ENCODE measurements at places on chromosomes 3 and 15.

- DNase-seq, result peak; percentile 63
Observed at GRCh38 chr15:41971089-41971894, 1.1 kb downstream of the EHD4 start.

DNA sequence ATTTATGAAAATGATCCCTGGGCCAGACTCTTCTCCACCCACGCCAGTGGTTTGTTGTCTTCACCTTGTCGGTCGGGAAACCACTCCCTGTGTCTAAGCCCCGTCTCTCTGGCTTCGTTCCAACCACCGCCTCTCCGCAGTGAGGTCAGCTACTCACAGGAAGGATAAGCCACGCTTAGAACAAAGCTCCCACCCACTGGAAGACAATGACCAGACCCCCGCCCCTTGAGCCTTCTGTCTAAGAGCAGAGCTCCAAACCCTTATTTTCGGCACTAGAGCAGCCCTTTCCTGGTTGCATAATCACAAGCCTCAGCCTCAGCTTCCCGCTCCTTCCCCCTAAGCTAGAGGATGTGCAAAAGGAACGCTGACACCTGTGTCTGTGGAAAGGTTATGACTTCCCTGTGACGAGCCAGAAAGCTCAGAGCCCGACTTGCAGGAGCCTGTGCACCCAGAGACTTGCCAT is 114.9 kb upstream of the MEF2A start:
- no peak for DNase-seq

DNA sequence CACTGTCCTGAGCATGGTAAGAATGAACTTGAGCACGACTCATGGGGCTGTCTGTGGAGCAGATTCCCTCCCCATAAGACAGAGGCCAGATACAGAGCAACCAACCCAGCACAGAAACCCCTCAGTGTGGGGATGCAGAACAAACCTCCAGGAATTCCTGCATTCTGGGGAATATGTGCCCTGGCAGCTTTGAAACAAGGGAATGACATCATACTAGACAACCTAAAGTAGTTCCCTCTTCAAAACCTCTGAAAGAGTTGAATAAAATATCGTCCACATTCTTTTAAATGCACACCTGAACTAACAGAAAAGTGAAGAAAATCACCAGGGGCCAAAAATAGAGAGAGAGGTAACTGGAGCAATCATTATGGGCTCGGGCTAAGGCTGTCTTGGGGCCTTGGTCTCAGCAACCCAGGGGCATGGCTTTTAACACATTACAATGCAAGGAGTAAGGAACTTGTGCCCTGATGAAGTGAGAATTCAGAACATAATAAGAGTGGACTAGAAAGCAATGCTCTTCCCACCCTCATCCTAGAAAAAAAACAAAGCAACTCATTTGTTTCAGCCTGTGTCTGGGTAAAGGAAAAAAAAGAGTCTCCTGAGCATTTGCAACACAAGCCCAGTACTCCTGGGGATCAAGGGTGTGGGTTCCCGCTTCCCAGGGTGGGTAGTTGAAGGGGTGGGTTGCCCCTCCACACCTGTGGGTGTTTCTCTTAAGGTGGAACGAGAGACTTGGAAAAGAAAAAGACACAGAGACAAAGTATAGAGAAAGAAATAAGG is 43.9 kb downstream of the ADIPOQ start:
- DNase-seq, result no peak

DNA sequence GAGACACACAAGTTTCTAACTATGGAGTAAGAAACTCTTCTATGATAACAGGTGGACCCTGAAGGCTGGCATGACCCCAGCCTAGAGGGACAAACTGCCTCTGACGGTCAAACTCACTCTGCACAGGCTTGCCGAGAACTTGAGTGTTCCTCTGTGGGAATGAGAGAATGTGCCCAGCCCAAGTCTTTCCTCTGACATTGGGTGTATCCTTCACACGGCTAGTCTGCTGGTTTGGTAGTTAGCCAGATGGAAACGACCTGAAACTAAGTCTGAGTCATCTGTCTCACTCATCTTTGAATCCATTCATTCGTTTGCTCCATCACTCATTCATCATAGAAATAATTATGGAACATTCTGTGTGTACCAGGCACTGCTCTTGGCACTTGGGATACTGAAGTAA is 198.4 kb downstream of the ATP10A start:
- no peak for DNase-seq

DNA sequence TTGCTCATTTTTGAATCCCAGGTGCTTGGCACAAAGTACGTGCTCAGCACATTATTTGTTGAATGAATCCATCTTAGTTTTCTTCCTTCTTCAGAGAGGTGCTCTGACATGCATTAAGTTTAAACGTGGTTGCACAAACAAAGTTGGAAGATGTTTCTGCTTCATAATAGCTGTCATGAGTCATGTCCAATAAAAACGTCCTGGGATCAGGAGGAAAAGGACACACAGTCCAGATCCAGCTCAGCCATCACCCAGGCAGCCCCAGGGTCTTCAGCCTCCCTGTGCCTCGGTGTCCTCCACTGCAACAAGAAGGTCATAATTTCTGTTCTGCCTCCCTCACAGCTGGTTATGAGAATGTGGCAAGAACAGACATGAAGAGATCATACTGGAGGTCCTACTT is 55.4 kb downstream of the CCNL1 start:
- no peak for DNase-seq

DNA sequence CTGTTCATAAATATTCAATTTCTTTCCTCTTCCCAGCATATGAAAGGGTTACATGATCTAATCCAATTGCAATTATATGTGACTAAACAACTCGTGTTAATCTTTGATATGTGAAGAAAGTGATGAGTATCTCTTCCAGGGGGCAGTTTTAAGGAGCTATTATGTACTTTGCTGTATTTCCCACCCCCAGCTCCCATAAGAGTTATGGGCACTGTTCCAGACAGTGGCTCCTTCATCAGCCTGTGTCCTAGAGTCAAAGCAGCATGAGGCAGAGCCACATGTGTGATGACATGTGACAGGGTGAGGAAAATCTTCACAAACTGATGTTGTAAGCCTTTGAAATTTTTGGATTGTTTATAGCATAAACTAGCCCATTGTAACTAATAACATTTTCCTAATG is 315.4 kb downstream of the DIPK2A start:
- no peak for DNase-seq

DNA sequence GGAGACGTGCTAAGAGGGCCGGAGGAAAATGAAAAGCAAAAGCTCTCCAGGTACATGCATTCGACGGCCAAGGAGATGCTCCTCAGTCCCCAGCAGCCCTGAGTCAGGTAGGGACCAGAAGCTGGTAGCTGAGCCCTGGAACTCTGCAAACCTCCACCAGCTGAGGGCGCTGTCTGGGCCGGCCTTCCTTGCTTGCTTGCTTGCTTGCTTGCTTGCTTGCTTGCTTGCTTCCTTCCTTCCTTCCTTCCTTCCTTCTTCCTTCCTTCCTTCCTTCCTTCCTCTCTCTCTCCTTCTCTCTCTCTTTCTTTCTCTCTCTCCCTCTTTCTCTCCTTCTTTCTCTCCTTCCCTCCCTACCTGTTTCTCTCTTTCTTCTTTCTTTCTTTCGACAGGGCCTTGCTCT is 94.6 kb upstream of the RASGRF1 start:
- DNase-seq, result no peak

DNA sequence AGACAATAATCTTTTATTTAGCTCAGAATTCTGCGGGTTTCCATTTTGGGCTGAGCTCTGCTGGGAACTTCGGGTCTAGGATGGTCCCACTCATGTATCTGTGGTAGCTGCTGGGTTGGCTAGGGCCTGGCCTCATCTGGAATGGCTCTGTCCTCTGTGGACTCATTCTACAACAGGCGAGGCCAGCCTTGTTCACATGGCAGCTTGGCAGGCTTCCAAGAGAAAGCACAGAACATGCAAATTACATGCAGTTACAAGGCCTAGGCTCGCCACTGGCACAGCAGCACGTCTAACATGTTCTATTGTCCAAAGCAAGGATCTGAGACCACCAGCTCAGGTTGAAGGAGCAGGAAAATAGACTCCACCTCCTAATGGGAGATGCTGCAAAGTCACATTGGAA is 431.4 kb downstream of the PDCD6IP start:
- no peak for DNase-seq

GRCh38 chr3:71099997-71100719 is 483.4 kb downstream of the FOXP1 start:
- no peak for DNase-seq

DNA sequence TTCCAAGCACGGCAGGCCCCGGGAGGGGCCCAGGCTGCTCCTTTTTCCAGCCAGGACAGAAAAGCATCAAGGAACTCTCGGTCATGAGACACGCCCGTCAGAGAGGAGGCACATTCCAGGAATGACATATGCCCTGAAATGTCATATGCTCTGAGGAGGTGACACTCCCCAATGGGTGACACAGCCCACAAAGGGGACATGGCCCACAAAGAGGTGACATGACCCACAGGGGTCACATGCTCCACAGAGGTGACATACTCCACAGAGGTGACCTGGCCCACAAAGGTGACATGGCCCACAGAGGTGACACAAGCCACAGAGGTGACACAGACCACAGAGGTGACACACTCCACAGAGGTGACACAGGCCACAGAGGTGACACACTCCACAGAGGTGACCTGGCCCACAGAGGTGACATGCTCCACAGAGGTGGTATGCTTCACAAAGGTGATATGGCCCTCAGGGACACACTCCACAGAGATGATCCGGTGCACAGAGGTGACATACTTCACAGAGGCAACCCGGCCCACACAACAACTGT is 79.2 kb downstream of the ABHD5 start:
- no peak for DNase-seq

DNA sequence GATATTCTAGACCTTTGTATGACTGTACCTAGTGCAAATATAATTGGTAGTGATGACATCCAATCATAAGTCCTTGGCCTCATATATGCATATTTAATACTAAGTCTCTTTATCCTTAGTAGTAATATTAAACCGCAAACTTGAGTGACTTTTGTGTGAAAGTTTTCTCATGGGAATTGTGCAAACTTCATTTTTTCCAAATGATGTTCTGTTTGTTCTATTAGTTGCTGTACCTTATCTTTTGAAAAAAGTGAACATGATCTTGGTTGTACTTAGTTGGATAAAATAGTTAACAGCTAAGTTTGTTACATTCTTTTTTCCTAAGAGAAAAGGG is 43.2 kb downstream of the TMEM45A start:
- no peak for DNase-seq

DNA sequence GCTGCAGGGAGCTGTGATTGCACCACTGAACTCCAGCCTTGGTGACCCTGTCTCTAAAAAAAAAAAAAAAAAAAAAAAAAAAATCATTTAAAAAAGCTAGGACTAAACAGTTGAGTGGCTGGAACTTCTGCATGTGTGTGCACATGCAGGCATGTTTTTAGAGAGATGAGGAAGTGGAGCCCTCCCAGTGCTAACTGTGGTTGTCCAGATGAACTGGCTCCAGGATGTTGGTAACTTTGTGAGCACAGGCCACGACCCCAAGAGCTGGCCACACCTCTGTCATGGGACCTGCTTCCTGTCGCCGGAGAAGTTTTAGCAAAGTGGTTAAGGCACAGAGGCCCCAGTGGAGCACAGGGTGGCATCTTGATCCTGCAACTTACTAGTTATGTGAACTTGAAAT is 27.0 kb downstream of the CHCHD6 start:
- DNase-seq, result no peak

GRCh38 chr3:53142986-53143385 is 12.8 kb upstream of the RFT1 start:
- no peak for DNase-seq

- DNase-seq, result no peak
Observed at GRCh38 chr3:107411779-107412178, 34.5 kb downstream of the CCDC54 start.

DNA sequence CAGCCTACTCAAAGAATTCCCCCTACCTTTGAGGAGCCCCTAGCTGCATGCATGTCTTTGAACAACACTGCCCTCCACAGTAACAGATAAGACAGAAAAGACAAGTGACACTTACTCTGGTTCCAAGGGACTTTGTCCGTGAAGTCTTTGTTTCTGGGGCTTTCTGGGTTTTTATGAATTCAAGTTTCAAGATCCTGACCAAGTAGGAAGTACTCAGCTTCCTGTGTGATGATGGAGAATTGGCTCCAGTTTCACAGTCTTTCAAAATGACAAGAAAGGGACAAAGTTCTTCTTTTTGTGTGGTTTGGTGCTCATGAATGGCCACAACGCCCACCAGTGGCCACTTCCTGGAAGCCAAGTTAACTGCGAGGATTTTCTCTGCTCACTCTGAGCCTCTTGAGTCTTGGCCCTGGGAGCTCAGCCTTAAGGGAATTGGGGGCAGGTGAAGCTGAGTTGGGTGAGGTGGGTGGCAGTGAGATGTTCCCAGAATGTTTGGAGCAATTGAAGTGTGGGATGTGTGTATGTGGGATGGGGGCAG is at the start of gene CCR1:
Gene CCR1, minus strand, starts transcription at position 147 of the 538 bp plus-strand sequence. CDS start 4,000 bp downstream, outside the sequence.
- no peak for DNase-seq

- no peak for DNase-seq
Observed at GRCh38 chr3:171699601-171700000, 110.7 kb downstream of the PLD1 start.

DNA sequence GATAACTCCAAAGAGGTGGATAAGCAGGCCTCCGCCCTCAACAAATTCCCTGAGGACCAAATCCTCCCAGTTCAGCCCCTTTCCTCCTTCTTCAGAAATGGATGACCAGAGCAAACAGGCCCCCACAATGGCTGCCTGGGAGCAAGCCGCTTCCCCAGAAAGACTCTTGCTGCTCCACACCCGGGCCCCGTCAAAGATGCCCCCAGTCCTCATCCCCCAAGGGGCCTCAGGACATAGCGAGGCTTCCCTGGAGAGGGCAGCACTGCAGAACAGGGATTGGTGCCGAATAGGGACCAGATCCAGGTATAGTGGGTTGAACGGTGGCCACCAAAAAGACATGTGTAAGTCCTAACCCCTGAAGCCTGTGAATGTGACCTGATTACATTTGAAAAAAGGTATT is 502.3 kb downstream of the SHQ1 start:
- DNase-seq, result no peak

- DNase-seq, result peak; percentile 92
Observed at GRCh38 chr15:70856884-70857561, 3.1 kb upstream of the LARP6 start.

GRCh38 chr15:35506272-35506870 is 39.6 kb downstream of the DPH6 start:
- DNase-seq, result no peak

- no peak for DNase-seq
Observed at GRCh38 chr3:184712248-184713039, 580 bp upstream of the MAGEF1 start.

- DNase-seq, result no peak
Observed at GRCh38 chr3:153404157-153404556, 242.1 kb downstream of the RAP2B start.

GRCh38 chr3:153601374-153601853 is 439.4 kb downstream of the RAP2B start:
- no peak for DNase-seq

- no peak for DNase-seq
Observed at GRCh38 chr3:114506591-114507300, 212.9 kb downstream of the TIGIT start.

DNA sequence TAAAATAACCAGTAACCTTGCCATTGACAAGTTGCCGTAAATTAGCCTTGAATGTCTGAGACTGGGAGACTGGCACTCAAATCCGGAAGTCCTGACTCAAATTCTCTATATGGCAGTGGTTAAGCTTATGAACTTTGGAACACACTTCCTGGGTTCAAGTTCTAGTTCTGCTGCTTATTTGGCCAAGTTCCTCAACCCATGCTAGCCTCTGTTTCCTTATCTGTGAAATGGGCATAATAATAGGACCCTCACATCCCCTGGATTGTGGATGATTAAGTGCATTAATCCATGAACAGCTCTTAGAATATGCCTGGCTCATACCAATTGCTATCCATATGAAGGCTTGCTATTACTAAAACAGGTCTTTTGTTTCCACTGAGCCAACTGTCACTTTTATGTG is 311.5 kb downstream of the EDEM1 start:
- no peak for DNase-seq

- no peak for DNase-seq
Observed at GRCh38 chr3:189799366-189799765, 168.2 kb downstream of the TP63 start.

GRCh38 chr3:27607370-27607769 is 114.8 kb downstream of the EOMES start:
- DNase-seq, result no peak
